Right atrium auricular region (tissue), 2 donors: ENCODE measurements at places on chromosomes 7 and 10. TPM values are rescaled to one million over a fixed set of nuclear protein-coding genes. Genes with fewer than 3 reads are reported as not detected.

GRCh38 chr10:34576797-34577196, 238.3 kb downstream of the PARD3 start:
- no peak for DNase-seq

DNA sequence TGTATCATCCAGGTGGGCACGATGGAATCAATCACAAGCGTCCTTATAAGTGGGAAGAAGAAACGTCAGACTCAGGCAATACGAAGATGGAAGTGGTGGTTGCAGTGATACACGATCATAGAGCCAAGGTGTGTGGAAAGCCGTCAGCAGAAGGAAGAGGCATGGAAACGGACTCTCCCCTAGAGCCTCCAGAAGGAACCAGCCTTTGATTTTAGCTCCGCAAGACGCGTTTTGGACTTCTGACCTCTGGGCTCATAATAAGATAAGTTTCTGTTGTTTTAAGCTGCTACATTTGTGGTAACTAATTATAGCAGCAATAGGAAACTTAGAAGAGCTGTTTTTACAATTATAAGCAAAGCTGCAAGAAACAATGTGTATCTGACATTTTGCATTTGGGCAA, 14.8 kb downstream of the FANK1 start:
- DNase-seq, result no peak

DNA sequence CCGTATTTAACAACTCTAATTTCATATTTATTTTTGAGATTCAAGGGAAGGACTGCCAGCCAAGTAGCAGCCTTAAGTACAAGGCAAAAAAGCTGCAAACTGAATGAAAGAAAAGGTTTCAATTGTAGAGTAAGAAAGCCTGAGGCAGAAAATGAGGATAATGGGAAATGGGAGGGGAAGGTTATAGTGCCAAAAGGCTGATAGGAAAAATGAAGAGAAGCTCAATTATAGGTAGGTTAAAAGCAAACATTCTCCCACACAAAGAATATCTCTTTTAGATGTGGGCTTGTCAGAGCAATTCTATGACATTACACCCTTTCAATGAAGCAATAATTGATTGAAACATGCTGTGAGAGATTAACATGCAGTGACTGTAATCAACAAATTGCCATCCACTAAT, 175.3 kb downstream of the RAPGEF5 start:
- no peak for DNase-seq

DNA sequence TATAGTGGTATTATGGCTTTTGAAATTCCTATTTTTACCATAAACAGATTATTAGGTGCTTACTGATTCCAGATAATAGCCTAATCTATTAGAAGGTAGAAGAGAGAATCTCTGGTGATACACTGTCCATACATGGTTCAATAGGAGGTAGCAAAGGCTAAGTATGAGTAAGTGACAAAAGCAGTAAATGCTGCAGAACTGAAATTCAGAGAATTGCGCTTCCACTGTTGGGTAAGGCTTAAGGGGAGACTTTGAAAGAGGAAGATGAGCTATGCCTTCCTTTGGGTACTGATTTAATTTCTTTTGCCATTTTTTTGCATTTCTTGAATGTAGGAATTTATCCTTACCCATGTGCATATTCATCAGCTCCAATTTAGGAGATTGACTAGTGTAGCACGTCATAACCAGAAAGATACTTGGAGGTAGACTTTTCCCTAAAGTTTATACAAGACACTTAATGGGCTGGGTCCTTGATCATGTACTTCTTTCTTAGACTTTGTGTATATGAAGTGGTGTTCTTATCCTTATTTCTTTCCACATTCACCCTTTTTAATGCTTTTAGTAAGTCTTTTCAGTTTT, 15.3 kb downstream of the MKLN1 start:
- DNase-seq, result no peak

- no peak for DNase-seq
Observed at GRCh38 chr7:7665031-7665430, 24.5 kb downstream of the UMAD1 start.

BEND7 gene
- 11.5 TPM for total RNA-seq

CYP26C1 gene
- total RNA-seq, result not detected

NUTM2E gene
- not detected for total RNA-seq
